ENCODE measurements at places on chromosomes 12 and 14.

GRCh38 chr14:63672417-63673180 lies 30.9 kb upstream of the WDR89 start:
- DNase-seq, result no peak

DNA sequence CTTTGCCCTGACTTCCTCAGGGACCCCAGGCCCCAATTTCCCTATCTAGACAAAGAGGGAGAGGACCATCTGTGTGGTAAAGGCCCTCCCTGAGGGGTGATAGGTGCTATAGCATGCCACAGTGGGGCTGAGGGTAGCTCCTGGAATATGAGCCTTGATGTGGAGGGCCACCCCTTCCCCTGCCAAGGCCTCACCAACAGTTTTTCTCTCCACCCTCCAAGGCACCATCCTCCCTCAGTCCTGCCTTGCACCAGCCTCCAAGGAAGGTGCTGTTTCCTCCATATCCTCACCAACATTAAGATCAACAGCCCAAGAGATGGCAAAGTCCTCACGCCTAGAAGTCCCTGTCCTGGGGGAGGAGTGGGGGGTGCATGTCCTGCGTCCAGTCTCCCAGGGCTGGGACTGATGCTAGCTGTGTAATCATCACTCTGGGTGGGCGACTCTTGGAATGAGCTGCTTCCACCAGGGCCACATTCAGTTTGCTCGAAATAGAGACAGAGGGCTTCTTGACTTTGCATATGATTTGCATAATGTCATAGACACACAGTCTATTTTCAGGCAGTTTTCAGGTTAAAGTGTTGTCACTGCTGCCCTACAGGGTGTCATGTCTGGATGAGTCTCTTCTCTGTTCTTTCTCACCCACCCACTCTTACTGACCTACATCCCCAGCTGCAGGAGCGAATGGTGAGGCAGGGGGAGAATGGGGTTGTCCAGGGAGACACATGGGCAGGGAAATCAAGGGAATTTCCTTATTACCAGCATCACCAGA lies 17.4 kb downstream of the ACVRL1 start:
- no peak for DNase-seq

GRCh38 chr12:97921979-97922722 lies 459.5 kb downstream of the RMST start:
- DNase-seq, result no peak

- peak; percentile 10 for DNase-seq
Observed at GRCh38 chr12:103548622-103549601, 38.2 kb upstream of the STAB2 start.

- DNase-seq, result no peak
Observed at GRCh38 chr12:57448669-57449068, 6.4 kb upstream of the INHBE start.

DNA sequence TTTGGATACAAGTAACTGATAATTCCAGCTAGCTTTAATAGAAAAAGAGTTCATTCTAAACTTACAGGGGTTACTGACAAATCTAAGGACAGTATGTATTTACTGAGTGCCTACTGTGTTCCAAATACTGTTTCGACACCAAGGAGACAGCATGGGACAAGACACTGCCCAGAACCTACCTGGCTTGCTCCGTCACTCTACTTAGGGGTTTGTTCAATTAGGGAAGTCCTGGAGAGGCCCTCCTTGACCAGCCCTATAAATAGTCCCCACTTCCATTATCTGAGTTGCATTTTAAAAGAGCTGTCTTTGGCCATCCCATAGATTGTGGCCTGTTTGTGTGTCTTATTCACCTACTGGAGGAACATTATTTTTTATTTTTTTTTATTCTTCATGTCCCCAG lies 129.5 kb upstream of the ATF1 start:
- DNase-seq, result no peak

DNA sequence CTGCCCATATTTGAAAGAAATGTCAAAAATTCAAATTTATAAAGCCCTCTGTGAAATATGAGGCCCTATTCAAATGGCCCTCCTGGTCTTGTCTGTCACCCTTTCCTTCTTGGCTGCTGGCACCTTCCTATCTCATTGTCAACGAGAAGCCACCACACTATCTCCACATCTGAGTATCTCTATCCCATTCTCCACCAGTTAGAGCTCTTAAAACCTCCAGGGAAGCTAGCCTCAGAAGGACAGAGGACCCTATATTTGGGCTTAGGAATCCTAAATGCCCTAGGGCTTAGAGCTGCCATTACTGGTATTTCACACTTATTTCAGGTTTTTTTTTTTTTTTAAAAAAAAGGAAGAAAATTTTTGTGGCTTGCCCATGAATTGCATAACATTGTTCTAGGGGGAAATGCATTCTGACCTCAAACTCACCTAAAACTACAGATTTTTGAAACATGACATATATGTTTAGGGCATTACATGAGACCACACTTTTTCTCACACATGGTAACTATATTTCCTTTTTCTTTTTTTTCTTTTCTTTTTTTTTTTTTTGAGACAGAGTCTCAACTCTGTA lies 25.0 kb downstream of the SLC25A21 start:
- no peak for DNase-seq

- DNase-seq, result no peak
Observed at GRCh38 chr14:29603696-29604095, 324.0 kb downstream of the PRKD1 start.

DNA sequence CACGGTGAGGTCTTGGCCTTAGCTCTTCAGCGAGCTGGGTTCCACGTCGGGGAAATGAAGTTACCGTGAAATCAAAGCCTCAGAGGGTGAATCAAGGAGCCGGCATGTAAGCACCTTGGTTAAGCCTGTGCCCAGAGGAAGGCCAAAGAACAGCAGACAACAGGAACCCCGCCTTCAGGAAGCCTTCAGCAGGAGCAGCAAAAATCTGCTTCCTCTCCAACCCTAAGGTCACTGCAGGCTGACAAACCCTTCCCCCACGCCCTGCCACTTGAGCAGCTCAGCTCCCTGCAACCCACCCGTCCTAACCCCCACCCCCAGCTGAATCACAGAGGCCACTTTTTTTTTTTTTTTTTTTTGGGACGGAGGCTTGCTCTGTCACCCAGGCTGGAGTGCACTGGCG lies 72.9 kb upstream of the LTA4H start:
- no peak for DNase-seq

GRCh38 chr12:1305791-1306500 lies 288.4 kb downstream of the FBXL14 start:
- DNase-seq, result no peak

DNA sequence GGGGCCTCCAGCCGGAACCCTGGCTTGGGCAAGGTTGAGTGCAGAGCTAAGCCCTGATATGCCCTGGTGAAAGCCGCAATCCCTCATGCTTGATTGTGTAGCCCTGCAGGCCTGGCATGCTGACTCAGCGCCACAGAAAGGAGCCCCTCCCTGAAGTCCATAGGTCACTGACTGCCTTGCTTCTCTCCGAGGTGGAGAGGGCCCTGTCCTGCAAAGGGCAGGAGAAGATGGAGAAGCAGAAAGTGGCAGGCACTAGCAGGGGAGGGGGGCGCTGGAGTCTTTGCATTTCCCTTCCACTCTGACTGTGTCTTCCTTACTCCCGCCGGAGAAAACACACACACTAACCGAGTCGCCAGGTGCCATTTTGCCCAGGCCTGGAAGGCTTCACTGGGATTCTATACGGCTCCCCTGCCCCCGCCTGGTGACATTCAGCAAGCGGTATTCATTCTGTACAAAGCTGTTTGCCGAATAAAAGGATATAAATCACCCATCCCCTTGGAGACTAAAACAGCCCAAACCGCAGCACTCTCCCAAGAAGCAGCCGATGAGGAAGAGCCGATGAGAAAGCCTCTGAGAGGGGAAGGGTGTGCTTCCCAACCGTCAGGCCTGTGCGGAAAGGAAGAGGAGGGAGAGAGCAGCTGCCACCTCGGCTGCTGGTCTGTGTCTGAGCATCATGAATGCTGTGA lies 69.8 kb downstream of the SLC6A12 start:
- no peak for DNase-seq

DNA sequence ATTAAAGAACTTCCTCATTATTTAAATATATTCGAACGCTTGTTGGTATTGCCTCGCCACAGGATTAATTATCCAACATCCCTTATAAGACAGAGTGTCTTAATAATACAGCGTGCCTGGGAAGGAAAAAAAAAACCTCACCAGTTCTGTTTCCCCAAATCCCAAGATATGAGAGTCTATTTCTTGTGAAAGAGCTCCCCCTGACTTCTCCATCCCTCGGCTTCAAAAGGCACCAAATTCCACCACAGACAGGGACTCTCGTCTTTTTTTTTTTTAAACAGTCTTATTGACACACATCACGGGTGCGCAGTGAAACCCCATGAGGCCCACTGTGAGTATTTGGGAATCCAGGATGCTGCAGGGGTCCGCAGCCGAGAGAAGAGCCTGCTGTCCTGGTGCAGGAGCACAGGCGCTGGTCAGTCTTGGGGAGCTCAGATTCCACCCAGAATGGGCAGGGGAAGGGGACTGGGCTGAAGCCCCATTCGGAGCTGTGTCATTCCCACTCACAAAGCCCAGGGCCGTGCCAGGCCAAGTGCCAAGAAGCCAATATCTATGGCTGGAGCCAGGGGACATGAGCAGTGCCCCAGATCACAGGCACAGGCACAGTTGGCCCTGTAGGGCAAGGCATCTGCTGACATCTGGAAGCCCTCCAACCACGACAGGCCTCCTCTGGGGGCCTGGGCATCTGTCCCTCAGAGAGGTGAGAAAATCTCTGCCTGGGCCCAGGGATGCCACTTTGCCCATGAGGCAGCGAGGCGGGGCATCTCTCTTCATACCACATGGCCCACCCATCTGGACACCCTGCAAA lies 71.9 kb downstream of the BCL11B start:
- no peak for DNase-seq

DNA sequence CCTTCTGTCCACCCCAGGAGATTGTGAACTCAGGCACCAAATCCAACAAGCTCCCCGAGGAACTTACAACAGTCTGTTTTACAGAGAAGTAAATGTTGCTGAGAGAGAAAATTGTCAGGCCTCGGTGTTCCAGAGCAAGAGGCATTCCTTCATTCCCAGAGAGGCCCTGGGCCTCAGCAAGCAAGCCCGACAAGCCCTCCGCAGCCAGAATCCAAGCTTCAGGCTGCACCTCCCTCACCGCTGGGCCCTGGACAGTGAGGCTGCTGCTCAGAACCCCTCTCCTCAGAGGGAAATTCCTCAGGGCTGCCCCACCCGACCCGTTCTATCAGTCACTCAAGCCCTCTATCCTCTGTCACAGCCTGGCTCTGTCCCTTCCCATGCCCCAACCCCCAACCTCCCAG lies 56.4 kb downstream of the ZFP36L1 start:
- DNase-seq, result no peak

GRCh38 chr12:4482936-4483335 lies 37.3 kb upstream of the FGF6 start:
- no peak for DNase-seq

GRCh38 chr12:69464428-69464827 lies 5.8 kb upstream of the FRS2 start:
- DNase-seq, result no peak

DNA sequence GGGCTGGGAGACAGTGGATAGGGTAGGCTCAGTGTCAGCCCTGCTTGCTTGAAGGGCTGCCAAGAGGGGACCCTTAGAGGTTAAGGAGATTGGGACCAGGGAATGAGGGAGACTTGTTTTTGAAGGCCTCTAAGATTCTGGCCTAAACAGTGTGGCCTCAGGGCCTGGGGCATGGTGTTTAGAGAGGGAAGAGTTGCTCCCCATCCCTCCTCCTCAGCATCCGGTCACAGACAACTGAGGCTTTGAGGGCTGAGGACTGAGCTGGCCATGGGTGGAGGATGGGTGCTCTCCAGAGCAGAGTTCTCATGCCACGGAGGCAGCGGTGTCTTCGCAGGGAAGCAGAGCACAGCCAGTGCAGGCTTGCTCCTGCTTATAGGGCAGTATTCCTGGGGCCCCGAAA lies 49.4 kb downstream of the KRT80 start:
- DNase-seq, result no peak

GRCh38 chr14:60650373-60650961 lies 1.2 kb upstream of the SIX1 start:
- no peak for DNase-seq

GRCh38 chr14:53444677-53445312 lies 291.7 kb upstream of the DDHD1 start:
- no peak for DNase-seq

DNA sequence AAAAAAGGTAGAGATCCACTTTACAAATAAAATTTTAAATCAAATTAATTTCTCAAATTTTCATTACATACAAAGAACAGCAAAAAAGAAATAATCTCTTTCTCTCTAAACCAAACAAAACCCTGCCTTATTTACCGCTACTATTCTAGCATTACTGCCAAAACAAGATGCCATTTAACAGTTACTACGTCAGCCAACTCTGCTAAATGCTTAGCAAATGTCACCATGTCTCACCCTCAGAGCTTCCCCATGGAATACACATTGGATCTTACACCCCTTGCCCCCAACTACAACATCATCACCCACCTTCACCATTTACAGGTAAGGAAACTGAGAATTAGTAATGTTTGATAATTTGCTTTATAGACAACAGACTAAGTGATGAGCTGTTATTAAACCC lies 23.0 kb upstream of the NR2C1 start:
- DNase-seq, result no peak

DNA sequence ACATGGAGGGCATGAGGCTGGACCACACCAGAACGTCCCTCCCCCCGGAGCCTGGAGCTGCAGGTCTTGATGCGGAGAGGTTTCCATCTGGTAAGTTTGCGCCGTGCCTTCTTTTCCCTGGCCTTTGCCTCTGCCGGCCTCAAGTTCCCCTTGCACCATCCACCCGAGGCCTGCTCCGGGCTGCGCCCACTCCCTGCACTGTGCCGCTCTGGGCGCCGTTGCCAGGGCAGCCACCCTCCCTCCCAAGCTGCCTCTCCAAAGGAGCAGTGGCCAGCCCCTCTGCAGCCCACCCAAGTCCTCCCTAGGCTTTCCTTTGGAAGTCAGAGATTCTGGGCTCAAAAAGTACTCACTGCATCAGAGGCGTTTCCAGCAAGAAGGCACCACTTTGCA lies 46.2 kb upstream of the MEG3 start:
- no peak for DNase-seq

GRCh38 chr14:105343194-105343593 lies 28.6 kb downstream of the PACS2 start:
- no peak for DNase-seq

- DNase-seq, result peak; percentile 29
Observed at GRCh38 chr12:25692115-25693035, 139.3 kb upstream of the LMNTD1 start.

- no peak for DNase-seq
Observed at GRCh38 chr12:62919838-62920237, 15.1 kb downstream of the PPM1H start.

DNA sequence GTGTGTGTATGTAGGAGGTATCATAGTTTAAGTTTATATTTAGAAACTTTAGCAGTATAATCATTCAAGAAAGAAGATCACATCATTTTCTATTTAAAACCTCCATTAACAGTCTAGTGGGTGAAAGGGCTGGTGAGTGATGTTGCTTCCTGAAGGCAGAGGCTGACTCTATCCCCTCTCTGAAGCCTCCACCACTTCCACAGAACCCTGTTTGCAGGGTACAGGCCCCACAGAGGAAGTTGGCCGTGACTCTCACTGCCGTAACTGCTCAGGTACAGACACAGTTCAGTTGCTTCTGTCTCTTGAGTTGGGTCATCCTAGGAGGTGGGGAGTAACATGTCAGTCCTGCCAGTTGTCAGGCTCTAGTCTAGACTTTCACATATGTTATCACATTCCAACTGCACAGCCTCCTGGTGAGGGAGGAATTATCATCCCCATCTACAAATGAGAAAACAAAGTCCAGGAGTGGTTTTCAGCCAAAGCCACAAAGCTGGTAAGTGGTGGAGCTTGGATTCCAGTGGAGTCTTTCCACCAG lies 31.5 kb downstream of the CFL2 start:
- no peak for DNase-seq

GRCh38 chr12:117889098-117889497 lies 79.7 kb downstream of the KSR2 start:
- DNase-seq, result no peak
